NCI-H2081 (cell line): ENCODE measurements at places on chromosomes 5 and 9.

- no peak for DNase-seq
Measured at GRCh38 chr9:129523943-129524581, 96.8 kb downstream of the C9orf50 start.

DNA sequence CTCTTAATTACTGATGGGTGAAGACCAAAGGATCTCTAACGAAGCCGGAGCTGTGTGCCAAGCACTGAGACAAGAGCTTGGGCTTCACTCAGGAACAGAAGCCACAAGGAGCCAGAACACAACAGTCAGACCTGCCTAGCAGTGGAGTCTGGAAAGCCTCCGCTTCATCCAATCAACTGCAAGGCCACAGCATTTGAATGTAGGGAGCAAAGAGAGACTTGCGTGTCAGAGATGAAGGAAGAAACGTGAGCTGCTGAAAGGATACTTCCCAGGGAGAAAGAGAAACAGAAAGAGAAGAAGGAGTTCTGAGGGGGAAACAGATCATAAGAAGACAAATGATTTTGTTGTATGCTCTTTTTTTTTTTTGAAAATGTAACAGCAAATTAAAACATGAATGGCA lies 43.5 kb downstream of the DDX31 start:
- no peak for DNase-seq

DNA sequence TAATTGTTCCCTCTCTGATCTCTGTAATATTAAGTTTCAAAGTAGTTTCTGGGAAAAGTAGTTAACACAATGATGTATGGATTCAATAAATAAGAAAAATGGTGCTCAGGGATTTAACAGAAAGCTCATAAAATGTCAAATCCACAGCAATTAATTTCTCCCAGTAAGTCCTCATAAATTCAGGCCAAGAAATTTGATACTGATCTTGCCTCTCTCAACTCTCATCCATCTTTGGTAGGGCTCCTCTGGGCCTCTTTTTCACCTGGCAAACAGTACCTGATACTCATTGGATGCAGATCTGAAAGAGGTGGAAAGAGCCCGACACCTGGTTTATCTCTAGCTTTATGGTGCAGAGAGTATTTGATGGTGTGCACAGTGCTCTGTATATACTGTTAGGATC lies 106.1 kb downstream of the STK32A start:
- DNase-seq = no peak

GRCh38 chr5:2704806-2705645 lies 46.5 kb downstream of the IRX2 start:
- no peak for DNase-seq

- no peak for DNase-seq
Measured at GRCh38 chr9:87793292-87793691, 67.4 kb downstream of the CTSL start.

- no peak for DNase-seq
Measured at GRCh38 chr5:58760222-58760621, 177.3 kb downstream of the RAB3C start.

DNA sequence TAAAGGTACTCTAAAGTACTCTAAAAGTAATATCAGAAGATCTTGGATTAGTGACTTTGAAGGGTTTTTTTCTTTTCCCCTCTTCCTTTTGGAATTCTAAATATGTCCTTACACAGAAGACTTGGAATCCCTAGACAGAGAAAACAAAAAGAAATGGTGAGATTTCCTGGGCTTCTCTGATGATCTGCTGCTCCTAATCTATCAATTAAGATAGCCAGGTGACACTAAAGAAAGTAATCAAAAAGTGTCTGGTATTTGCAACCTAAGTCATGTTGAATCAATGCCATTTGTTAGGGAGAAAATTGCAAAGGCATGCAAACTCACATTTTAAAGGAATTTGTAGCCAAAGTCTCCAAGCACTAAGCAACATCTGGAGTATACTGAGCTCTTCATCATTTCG lies 29.5 kb upstream of the MYO10 start:
- DNase-seq = no peak
